Stimulated activated CD8-positive, alpha-beta memory T cell treated with anti-CD3 and anti-CD28 coated beads, Interleukin-4, amount 100 ng/mL, for 24 hours (primary cell): ENCODE measurements at places on chromosomes 4 and X.
A peak's percentile ranks its signal among the peaks of the same experiment; 100 is the strongest.

- peak; percentile 12 for DNase-seq
Measured at GRCh38 chrX:27336466-27337091, 126.6 kb downstream of the PPP4R3C start.

GRCh38 chr4:181105487-181105886 lies 1137.7 kb upstream of the TENM3 start:
- DNase-seq = no peak

DNA sequence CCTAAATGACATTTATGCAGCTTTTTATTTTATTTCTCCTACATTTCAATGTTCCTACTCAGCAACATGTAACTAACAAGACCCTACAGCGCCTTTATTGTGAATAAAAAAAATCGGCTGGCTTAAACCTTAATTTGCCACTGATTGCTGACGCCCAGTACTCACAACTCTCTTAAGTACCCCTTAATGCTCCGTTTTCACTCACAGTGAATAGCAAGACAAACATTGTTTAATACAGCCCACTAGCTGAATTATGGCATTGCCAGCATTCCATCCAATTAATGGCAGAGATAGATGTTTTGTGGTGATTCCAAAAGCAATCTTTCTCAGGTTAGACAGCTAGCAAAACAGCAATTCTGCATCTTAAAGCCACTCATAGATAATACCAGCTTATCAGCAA lies 61.1 kb downstream of the PPARGC1A start:
- DNase-seq = no peak

GRCh38 chr4:161937596-161937995 lies 226.2 kb downstream of the FSTL5 start:
- DNase-seq = no peak

- no peak for DNase-seq
Measured at GRCh38 chr4:139700568-139700967, 34.9 kb downstream of the MGST2 start.

GRCh38 chrX:137425273-137425902 lies 140.5 kb upstream of the ZIC3 start:
- DNase-seq = no peak

GRCh38 chr4:173434231-173434630 lies 35.3 kb upstream of the SCRG1 start:
- no peak for DNase-seq

DNA sequence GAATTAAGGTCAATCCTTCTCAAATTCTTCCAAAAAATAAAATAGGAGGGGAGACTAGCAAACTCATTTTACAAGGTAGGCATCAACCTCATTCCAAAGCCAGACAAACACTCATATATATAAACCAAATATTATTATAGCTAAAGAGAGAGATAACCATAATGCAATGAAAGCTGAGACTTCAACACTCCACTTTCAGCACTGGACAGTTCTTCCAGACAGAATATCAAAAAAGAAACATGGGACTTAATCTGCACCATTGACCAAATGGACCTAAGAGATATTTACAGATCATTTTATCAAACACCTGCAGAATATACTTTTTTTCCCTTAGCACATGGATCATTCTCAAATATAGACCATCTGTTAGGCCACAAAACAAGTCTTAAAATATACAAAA lies 15.5 kb upstream of the EDA2R start:
- DNase-seq = no peak
